Thymus (tissue), 14 donors: ENCODE measurements at places on chromosomes 7 and 10.

DNA sequence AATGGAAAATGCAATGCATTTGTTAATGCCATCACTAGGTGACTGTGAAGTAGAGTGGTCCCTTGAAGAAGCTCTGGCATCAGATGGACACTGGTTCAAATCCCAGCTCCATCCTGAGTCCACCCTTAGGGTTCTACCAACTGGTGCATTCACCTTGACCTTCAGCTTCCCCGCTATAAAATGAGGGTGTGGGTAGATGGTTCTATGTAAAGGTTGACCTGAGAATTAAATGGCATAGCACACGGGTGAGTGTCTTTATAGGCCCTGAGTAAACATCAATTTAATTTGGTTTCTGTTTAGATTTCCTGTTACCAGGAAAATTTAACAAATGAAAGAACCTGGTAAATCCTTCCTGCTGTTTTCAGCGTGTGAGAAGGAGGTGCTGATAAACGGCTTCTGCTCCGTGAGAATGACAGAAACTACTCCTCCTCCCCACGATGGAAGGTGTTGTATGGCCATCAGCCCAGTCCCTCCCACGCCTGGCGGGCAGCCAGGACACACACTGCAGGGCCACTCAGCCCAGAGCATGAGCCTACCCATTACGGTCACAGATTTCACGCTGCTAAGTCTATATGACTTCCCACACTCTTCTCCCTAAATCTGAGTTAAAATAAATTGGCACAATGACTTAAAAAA lies 210.1 kb downstream of the TNS3 start:
- DNase-seq, result no peak

- no peak for DNase-seq
These were observed 163.7 kb downstream of the AGMO start for GRCh38 chr7:15397922-15398760.

DNA sequence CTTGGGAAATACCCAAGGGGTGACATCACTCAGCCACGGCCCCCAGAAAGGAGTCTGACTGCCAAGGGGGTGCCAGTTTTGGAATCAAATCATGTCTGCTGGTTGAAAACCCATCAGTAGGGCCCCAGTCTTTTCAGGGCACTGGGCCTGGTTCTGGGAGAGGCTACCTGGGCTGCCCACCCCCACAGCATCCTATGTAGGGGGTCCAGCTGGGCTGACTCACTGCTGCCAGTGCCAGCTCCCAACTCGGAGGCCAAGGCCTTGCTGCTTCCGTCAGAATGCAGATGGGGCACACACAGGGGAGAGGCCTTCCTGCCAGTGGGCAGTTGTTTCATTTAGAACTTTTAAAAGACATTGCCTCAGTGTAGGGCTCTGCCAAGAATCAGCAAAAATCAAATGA lies 39.5 kb upstream of the DMBT1 start:
- DNase-seq, result no peak

DNA sequence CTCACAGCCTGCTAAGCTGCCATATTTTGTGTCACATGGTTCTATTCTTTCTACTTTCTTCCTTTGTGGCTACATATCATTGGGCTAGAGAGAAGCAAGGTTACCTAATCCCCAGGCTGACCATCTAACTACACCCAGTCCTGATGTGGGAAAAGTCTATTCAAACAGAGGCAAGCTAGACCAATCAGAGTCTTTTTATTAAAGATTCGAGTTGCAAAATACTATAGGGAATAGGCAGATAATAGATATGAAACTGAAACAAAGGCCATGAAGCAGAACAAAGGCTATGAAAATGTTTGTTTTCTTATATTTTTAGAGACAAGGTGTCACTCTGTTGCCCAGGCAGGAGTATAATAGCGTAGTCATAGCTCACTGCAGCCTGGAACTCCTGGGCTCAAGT lies 36.7 kb downstream of the MTERF1 start:
- DNase-seq, result no peak

- no peak for DNase-seq
These were observed 31.9 kb downstream of the RSBN1L start for GRCh38 chr7:77727936-77728701.

DNA sequence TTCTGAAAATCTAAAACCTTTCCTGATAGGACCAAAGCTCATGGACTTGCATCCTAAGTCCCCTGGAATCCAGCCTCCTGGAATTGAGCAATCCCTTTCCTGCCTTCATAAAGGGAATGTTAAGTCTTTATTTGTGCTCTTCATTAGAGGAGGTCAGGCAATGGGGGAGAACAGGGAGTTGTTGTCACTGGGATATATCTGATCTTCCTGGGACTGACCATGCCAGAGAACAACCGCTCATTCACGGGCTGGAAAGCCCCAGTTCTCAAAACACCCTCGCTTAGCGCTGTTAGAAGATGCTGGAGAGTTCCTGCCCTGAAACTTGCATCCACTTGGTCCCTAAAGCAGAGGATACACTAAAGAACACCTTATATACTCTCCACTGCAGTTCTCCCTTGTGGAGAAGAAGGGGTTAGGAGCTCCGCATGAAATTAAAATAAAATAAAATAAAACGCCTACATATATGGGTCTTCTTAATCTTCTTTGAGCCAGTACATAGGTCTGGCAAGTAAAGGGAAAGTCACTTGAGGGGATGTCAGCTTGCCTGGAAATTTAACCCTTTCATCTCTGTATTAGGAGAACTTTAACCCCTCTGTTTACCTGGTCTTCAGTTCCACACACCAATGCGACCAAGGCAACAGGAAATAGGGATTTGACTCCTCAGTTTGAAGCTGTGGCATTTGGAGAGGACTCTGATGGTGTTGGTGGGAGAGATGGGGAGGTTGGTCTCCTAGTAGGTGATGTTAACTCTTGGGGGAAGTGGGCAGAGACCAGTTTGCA lies 1.2 kb downstream of the SORCS1 start:
- no peak for DNase-seq
